KG1 (cell line): ENCODE measurements at places on chromosomes 2 and 18.

GRCh38 chr2:85288244-85288725 lies 39.5 kb downstream of the TGOLN2 start:
- no peak for DNase-seq

DNA sequence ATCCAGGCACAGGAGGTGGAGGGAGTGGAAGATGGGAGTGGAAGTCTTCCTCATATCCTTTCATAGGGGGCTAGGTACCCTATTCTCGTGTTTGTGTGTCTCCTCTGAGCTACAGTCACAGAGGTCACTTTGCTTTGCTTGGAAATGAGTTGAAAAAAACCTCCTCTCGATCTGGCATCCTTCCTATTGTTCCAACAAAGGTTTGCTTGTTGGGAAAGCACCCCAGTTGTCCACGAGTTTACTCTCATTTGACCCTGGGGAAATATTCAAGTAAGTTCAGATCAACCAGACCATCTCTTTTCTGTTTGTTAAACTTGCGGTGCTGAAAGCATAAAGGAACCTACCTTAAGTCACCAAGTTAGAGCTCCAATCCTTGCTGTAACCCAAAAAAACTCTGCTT lies 59.3 kb downstream of the ARHGEF33 start:
- no peak for DNase-seq

- DNase-seq, result no peak
These were observed 4.3 kb upstream of the INO80C start for GRCh38 chr18:35502052-35502451.

DNA sequence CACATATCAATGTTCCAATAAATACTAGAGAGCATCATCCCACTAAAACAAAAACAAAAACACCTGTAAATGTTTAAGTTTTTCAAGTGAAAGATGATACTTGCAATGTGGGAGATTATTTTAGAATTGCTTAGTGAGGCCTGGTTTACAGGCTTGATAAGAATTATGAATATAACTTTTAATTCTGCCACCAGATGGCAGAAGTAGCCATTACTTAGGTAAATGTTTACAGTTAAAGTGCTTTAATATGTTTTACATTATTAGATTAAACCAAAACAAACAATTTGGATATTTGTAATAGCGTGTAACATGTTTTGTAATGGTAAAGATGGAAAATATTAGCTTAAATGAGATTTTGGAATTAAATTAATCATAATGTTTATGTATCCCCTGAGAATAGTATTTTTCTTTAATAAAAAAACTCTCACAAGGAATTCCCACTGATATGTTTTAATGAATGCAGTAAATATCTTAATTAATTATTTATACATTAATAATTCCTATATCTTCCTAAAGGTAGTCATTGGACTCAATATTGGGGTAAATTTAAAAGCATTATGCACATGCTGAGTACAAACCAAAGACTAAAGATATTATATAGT lies 522.0 kb downstream of the SPAG16 start:
- no peak for DNase-seq

DNA sequence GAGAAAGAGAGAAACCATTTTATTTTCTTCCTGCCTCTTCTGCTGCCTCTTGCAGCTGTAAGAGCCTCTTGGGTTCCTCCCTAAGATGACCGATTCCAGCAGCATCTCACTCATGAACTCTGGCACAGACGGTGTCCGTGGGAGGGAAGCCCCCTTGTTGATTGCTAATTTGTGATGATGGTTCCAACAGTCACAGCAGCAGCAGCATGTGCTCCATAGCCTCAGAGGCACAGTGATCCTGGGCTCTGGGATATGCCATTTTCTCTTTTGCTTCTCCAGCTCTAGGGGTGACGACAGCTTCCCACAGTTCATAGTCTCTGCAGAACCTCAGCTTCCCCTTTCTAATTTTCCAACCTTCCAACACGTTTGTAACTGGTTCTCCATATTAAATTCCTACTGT lies 324.2 kb upstream of the HS6ST1 start:
- DNase-seq, result no peak

GRCh38 chr18:21057112-21057511 lies 54.5 kb downstream of the ROCK1 start:
- DNase-seq, result no peak

- no peak for DNase-seq
These were observed 97.2 kb downstream of the MYO5B start for GRCh38 chr18:50097702-50098101.

DNA sequence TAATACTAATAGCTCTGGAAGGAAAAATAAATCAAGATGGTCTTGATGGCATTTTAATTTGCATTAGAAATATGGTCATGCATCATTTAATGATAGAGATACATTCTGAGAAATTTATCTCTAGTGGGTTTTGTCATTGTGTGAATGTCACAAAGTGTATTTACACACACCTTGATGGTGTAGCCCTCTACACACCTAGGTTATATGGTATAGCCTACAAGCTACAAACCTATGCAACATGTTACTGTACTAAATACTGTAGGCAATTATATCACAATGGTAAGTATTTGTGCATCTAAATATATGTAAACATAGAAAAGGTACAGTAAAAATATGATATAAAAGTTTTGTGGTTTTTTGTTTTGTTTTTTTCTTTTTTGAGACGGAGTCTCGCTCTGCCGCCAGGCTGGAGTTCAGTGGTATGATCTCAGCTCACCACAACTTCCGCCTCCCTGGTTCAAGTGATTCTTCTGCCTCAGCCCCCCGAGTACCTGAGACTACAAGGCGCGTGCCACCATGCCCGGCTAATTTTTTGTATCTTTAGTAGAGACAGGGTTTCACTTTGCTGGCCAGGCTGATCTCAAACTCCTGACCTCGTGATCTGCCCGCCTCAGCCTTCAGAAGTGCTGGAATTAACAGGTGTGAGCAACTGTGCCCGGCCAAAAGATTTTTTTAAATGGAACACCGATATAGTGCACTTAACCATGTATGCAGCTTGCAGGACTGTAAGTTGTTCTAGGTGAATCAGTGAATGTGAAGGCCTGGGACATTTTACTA lies 83.7 kb upstream of the UBXN4 start:
- DNase-seq, result no peak

GRCh38 chr2:73516033-73516432 lies 126.2 kb downstream of the NAT8 start:
- no peak for DNase-seq

DNA sequence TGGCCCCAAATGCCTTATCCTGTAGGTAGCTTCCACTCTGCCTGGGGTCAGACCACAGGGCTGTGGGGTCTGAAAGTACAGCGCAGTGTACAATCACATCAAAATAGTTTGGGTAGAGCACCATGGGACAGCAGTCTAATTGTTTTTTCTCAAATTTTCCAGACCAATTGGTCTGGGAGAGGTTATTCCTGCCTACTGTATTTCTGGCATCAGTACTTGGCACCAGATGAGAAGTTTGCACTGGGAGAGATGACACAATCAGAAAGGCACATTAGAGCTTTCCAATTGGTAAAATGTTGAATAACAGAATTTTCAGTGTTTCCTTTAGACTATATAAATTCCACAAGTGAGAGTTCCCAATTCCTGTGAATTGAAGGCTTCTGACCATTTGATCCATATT lies 30.9 kb upstream of the LRRTM1 start:
- no peak for DNase-seq

DNA sequence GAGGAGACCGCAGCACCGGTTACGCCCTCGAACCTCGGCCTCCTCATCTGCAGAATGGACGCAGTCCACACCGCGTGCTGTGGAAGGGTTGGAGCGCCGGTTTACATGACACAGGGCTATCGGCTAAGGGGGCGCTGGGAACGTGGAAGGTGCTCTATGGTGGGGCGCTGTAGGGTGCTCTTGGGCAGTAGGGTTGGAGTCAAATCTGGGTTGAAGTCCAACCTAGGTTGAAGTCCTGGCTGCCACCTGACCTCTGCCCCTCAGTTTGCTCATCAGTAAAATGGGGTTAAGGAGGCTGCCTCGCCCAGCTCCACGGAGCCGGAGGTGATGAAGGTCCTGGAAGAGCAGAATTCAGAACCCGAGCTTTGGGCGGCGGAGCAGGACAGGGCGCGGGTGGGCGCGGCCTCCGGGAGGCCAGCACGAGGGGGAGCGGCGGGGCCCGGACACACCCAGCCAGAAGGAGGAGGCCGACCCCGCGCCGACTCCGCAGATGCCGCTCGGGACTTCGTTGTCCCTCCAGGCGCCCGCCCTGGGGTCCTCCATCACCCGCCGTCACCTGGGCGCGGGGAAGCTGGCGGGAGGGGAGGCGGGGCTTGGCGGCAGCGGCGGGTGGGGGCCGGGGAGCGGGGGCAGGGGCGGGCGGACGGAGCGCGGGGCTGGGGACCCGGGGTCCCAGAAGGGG lies 558 bp upstream of the GAREM2 start:
- DNase-seq, result no peak

DNA sequence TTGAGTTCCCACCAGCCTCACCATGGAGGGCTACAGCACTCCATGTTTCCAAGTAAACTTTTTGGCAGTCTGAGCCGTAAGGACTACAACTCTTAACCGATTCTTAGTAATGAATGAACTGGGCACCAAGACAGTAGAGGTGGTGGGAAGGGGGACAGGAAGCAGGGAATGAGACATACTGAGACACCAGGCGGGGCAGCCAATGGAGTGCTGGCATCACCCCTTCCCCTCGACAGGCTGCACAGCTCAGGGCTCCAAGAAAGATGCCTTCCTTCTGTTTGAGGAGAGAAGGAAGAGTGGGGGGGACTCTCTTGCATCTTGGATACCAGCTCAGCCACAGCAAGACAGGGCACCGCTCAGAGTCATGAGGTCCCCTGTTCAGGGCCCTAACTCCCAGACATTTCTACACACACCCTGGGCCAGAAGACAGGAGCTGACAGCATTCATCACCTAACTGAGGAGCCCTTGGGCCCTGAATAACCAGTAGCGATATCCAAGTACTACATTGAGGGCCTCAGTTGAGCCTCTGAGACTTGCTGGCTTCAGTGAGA lies 45.2 kb downstream of the USP34 start:
- no peak for DNase-seq
